ENCODE measurements at places on chromosomes 12 and 14. TPM values are rescaled to one million over a fixed set of nuclear protein-coding genes. Genes with fewer than 3 reads are reported as not detected.

Gene GON7
- 7.0 TPM for total RNA-seq

Gene KRT83
- total RNA-seq: not detected

Gene KCNH3
- 1.1 TPM for total RNA-seq

Gene SSTR1
- 2.4 TPM for total RNA-seq

Gene KICS2
- total RNA-seq: 5.8 TPM
